GM19239 (cell line): ENCODE measurements at places on chromosomes 2 and 18.

DNA sequence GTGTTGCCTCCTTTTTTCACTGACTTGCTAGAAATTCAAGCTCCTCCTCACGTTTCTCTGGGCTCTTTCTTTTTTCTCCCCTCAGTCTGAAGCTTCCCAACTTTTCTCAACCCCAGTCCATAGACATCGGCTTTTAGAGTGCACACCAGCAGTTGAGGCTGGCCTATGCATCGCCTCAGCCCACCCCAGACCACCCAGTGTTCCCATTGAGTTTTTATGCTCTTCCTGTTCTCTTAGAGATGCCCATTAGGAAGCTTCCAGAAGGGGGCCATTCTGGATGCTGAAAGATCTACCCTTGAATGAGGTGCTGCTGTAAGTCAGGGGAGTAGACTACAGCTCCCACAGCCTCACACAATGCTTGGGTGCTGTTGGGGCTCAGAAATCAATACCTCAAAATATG is 12.0 kb upstream of the GYPC start:
- no peak for DNase-seq

DNA sequence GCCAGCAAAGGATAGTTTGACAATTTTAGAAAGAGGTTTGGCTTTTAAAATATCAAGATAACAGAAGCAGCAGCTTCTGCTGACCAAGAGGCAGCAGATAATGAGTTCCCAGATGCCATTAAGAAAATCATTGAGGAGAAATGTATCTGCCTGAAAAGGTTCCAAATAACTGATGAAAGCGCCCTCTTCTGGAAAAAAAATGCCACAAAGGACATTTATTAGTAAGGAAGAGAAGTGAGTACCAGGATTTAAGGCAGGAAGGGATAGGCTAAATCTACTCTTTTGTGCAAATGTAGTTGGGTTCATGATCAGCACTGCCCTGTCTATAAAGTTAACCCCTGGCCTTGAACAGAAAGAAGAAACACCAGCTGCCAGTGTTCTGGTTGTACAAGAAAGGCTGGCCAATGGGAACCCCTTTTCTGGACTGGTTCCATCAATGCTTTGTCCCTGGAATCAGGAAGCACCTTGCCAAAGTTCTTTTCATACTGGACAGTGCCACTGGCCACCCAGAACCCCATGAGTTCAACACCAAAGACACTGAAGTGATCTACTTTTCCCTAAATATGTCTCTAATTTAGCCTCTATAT is 40.6 kb downstream of the DHX57 start:
- DNase-seq = no peak

DNA sequence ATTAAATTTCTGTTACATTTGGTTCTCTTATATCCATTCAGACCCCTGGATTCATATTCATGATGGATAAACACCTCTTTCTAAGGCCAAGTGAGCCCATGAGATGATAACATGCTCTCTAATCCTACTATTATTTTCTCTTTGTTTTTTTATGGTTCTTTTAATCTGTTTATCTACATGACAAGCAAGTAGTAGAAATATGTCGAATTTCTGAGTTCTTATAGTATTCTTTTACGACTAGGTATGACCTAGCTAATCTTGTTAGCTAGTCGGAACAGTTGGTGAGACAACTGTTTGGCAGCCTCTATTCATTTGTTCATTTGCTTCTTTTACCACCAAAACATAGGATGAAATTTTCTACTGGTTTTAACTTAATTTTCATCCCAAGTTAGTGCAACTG is 98.1 kb upstream of the SCG2 start:
- DNase-seq = no peak

DNA sequence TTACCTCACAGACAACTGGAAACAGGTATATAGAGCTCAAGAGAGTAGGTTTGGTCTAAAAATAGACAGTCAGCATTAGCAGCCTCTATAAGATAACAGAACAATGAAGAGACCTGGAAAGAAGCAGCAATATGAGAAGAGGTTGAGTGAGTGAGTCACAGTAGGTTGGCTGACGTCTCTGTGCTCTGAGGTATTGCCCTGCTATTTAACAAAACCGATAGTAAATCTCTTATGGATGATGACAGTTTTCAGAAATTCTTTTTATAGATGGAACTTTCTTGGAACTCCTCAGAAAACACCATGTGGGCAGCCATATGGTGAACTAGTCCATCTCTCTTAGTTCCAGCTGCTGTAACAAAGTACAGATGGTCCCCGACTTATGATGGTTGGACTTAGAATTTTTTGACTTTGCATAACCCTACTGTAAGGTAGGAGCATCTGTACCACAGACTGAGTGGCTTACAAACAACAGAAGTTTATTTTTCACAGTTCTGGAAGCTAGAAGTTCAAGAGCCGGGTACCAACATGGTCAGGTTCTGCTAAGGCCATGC is 123.5 kb downstream of the MBD2 start:
- no peak for DNase-seq

DNA sequence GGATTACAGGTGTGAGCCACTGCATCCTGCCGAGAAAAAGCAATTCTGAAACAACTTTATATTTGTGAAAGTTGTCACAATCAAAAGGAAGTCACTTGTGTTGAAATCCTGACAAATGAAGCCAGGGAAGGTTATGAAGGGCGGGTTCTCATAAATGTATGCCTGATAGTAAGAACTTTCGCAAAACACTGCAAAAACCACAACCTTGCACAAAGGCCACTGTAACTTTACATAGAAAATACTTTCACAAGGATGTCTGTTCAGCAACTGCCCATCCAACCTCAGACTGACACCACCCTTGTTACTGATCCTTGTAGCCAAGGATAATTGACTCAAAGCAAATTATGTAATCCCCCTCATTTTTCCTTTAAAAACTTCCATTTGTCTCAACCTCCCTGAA is 90.6 kb downstream of the SLC4A3 start:
- no peak for DNase-seq

DNA sequence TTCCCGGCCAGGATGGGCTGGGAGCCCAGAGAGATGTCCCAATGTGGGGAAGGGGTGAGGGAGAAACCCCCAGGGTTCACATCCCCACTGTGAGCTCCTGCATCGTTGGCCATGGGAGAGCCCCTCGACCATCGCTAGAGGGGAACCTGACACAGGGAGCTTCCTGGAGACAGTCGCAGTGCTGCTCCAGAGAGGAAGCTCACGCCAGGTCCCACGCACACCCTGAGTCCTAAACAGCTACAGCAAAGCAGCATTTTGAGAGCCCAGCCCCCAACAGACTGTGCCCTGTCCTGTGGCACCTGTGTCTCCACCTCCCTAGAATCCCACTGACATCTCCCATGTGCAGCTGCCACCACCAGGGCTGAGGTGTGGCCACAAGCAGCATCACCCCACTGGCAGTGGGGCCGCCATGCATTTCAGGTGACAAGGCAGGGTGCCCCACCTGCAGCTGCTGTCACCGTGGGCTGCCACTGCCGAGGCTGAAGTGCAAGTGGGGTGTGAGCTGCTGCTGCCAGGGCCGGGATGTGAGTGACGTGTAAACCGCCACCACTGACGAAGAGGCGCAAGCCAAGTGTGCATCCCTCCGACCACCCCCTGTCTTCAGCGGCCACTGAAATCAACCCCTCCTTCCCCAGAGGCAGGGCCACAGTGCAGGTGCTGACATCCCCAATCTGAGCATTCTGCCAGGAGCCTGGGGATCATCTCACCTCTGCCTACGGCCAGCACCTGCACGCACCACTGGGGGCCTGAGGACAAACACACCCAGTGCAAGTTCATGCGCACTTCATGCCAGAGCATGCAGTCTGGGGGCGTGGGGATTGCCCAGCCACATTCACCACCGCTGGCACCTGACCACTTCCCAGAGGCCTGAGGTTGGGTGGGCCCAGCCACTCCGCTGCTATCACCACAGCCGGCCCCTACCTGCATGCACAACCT is 467.7 kb upstream of the SALL3 start:
- DNase-seq = no peak

- no peak for DNase-seq
These were observed 417.8 kb upstream of the SPHKAP start for GRCh38 chr2:228599297-228599696.

DNA sequence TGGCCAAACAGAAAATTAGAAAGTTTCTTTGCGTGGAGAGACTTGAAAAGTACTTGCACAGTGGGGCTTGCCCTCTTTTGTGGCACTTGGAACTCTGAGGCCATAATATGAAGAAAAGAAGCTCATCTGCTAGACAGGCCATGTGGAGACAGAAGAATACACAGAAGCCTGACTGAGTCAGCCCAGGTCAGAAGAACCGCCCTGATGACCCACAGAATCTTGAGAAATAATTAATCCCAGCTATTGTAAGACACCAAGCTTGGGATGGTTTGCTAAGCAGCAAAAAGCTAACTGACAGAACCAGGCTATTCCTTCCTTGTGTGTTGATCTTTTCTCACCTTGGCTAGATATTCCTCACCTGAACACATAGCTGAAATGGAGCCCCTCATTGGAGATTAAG is 33.7 kb downstream of the G6PC2 start:
- no peak for DNase-seq

GRCh38 chr2:231662811-231663457 is 45.4 kb upstream of the PTMA start:
- no peak for DNase-seq

- no peak for DNase-seq
These were observed 20.8 kb downstream of the SP140L start for GRCh38 chr2:230347659-230348305.

DNA sequence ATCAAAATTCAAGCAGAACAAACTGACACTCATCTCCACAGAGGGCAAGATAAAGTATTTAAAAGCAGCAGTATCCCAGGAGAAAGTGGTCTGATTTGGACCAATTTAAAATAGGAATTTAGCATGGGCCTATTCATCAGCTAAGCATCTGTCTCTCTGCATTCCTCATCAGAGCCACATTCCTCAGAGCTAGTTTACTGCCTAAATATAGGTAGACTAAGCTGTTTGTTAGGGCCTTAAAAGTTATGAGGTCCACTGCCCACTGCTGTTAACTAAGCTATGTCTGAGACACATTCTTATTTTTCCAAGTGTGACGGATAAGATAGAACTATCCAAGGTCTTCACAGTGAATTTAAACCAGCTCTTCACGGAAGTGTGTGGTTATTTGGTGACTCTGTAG is 17.6 kb downstream of the NEB start:
- DNase-seq = no peak

- no peak for DNase-seq
These were observed 534.6 kb upstream of the TMEFF2 start for GRCh38 chr2:192729369-192729768.

DNA sequence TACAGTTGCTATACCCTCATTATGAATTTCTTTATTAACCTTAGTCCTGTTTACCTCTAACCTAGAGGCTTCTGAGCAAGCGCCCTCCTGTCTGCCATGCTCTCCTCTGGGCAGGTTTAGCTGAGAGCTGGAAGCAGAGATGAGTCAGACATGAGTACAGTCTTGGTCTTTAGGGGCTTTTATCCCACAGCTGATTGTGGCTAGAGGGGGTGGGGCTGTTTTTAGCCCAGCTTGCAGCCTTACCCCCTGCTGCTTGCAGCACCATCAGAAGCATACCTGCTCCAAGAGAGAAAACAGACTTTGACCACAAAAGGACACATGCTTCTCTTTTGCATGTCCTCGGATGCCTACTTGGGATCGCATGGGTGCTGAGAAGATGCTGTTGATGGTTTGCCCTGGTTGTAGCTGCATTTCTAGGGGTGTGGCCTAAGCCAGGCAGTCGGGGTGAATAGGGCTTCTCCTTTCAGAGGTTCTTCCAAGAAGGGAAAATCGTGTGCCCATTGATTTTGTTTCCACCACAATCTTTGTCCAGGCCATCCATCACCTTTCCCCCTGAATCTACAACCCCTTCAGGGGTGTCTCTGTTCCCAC is 115.0 kb upstream of the LGALSL start:
- DNase-seq = no peak

GRCh38 chr18:77056344-77057005 is 76.1 kb downstream of the MBP start:
- no peak for DNase-seq

DNA sequence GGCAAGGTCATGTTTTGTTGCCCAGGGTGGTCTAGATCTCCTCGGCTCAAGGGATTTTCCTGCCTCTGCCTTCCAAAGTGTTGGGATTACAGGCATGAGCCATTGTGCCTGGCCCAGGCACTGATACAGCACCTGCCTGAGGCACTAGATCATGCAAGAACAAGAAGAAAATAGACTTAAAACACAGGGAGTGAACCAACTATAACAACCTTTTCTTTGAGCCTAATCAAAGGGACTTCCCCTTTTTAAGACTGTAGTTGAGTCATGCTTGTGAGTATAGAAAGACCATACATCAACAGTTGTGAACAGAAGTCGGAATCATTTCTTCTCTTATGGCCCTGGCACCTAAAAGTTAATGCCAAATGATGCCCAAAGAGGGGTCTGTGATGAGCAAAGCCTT is 47.9 kb upstream of the MAPRE2 start:
- no peak for DNase-seq

- no peak for DNase-seq
These were observed 433.5 kb upstream of the LRATD1 start for GRCh38 chr2:14199040-14199439.

- no peak for DNase-seq
These were observed 47.3 kb downstream of the QPCT start for GRCh38 chr2:37391711-37392110.

DNA sequence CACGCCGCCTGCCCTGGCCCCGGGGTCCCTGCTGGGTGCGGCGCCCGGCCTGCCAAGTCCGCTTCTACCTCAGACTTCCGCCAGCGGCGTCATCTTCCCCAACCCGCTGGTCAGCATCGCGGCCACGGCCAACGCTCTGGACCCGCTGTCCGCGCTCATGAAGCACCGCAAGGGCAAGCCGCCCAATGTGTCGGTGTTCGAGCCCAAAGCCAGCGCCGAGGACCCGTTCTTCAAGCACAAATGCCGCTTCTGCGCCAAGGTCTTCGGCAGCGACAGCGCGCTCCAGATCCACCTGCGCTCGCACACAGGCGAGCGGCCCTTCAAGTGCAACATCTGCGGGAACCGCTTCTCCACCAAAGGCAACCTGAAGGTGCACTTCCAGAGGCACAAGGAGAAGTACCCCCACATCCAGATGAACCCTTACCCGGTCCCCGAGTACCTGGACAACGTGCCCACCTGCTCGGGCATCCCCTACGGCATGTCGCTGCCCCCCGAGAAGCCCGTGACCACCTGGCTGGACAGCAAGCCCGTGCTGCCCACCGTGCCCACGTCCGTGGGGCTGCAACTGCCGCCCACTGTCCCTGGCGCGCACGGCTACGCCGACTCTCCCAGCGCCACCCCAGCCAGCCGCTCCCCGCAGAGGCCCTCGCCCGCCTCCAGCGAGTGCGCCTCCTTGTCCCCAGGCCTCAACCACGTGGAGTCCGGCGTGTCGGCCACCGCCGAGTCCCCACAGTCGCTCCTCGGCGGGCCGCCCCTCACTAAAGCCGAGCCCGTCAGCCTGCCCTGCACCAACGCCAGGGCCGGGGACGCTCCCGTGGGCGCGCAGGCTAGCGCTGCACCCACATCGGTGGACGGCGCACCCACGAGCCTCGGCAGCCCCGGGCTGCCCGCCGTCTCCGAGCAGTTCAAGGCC is 13.7 kb downstream of the SALL3 start:
- no peak for DNase-seq

GRCh38 chr2:235803028-235803427 is 309.2 kb downstream of the AGAP1 start:
- DNase-seq = no peak

- DNase-seq = no peak
These were observed 121.7 kb upstream of the GLI2 start for GRCh38 chr2:120613742-120614571.

GRCh38 chr2:223069988-223070387 is 18.0 kb downstream of the KCNE4 start:
- no peak for DNase-seq
